NCI-H226 (cell line): ENCODE measurements at places on chromosomes 5 and 9.

DNA sequence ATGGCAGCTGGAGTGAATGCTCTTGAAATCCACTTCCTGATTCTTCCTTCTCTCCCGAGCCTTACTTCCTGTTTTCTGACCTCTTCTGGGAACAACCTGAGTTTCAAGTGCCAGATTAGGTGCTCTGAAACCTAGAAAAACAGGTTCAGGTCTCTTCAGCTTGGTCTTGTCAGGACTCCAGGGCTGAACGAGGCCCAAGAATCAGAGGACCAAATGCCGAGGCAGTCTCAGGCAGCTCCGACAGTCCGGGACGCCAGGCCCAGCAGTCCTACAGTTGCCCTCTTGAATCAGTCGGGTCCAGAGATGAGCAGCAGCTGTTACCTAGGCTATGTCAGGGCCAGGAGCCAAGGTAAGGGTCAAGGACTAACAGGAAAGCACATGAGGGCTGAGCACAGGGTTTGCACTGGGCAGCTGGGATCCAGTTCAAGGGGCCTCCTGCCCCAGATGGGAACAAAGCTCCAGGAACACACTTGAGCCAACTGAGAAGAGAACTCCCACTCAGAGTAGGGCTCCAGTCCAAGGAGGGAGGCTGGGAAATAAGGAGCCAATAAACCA, 38.3 kb upstream of the ADRA1B start:
- DNase-seq = no peak

GRCh38 chr5:151357792-151358191, 10.4 kb upstream of the SLC36A2 start:
- no peak for DNase-seq

DNA sequence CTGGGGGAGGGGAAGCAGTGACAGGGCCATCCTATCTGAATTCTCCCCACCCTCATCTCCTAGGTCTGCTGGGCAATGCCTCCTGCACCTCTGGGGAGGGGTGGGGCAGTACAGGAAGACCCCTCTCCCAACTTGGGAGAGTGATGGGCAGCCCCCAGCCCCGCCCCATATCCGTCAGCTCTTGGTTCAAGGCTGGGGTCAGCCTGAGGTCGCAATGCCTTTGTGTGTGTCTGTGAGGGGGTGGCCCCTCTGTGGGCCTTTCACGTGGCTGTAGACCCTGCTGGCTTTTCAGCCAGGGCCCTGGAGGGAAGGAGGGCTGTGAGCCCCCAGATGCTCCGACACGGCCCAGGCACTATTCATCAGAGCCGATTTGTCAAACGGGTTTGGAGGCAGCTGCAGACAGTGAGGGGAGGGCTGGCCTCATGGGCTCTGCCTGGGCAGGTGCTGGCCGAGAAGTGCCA, 49.5 kb upstream of the RNU6ATAC start:
- DNase-seq = no peak

DNA sequence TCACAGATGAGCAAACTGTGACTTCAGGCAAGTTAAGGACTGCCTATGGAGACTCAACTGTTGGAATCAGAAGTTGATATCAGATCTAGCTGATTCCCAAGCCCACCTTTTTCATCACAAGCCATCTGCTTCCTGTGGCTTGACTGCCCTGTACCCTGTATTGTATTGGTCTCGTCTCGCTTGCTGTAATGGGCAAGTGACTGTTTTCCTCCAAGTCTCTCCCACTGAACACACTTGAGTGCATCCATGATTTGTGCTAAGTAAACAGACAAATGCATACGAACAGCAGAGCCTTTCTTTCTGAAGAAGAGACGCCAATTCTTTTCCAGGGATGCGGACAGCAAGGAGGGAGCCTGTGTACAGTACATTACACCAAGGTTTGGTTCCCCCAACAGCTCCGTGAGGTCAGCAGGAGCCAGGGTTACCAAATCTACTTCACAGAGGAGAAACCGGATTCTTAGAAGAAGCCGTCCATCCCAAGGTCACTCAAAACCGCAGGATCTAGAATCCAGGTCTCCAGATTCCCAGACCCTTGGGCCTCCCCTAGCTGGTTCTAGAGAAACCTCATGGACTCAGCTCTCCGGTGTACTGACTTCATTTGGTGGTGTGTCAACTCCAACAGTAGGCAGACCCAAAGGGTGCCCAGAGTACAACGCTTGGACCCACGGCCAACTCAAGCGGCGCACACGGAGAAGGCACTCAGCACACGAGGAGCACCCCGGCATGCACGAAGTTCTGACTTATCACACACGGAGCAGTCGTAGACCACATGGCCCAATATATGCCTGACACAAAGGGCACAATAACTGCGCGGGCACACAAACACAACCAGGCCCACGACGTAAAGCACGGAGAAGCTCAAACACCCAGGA, 1.1 kb downstream of the BAG1 start:
- DNase-seq = no peak

DNA sequence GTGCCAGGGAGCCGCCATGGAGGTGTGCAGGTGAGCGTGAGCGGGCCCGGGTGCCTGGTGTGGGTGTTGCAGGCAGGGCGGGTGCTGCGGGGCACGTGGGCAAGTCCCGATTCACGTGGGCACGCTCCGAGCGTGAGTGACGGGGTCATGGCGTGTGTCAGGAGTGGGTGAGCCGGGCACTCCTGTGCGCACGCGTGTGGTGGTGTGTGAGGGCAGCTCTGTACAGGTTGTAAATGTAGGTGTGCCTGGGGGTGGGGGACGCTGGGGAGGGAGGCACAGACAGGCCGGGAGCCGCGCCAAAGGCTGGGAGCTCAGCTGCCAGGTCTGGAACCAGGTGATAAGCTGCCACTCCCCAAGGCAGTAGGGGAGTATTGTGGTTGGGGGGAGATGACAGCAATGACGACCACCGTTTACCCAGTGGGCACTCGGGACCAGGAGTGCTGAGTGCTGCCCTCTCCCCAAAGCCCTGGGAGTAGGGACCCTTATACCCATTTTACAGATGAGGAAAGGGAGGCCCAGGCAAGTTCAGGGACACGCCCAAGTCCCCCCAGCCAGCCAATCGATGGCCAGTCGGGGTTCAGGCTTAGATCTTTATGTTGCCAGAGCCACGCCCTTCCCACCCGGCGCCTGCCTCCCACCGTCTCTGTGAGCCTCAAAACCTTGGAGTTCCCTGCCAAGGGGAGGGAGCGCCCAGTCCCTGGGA, 9.6 kb downstream of the NCS1 start:
- no peak for DNase-seq

DNA sequence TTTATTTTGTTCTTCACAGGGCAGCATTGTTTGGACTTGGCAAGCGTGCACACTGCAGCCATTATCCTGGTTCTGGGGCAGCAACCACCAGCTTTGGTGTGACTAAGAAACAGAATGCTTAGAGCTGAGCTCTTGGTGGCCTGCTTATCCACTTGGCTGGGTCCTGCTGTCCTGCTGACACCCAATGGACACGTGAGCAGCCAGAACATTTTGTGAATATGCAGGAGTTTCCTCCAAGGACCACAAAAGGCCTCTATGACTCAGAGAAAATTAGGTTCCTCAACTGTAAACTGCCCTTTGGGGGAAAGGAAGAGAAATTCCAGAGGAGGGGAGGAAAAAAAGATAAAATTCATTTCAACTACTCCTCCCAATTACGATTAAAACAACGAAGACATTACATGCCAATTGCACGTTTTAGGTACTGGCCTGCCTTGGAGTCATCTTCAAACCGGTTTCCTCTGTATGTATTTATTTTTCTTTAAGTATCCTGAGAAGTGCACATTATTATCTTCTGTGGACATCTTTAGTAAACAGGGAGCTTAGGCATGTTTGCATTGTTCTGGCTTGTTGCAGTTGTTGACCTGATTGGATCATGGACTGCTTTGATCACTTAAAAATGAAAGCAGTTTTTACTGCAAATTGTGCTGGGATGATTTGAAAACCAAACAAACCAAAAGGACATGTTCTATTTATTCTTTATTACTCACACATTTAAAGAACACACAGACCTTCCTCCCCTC, 82.3 kb upstream of the TLE4 start:
- peak; percentile 28 for DNase-seq

- no peak for DNase-seq
Measured at GRCh38 chr9:22332202-22332601, 114.4 kb upstream of the DMRTA1 start.

DNA sequence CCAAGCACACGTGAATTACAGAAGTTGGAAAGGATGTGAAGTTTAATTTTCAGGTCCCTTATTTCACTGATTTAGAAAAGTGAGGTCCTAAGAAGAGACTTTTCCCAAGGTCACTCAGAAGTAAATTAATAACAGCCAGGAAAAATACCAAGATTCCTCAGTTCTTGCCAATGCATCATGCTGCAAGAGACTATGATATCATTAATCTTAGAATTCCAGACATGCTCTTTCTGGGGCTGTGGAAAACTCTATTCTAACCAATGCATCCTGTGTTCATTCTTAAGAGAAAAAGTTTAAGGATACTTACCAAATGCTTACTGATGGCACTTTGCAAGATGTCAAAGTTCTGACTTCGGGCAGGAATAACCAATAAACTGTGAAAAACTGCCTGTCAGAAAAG, 42.8 kb downstream of the TEX10 start:
- no peak for DNase-seq
